ENCODE measurements at places on chromosomes 12 and 14.
A peak's percentile ranks its signal among the peaks of the same experiment; 100 is the strongest.

DNA sequence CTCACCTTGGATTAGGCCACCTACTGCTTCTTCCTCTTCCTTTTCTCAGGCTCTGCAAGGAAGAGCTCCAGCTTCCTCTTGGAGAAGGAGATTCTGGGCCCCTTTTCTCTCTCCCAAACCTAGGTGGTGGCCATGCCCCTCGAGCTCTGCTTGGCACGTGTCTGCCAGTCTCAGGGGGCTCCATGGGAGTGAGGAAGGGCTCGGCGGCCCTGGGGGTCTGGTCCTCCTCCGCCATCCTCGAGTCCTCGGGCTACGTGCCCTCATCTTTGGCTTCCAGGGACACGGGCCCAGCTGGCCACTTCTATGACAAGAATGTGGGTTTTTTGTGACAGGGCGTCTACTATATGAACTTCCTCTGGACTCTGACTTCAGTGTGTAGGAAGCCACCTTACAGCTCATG, 34.3 kb downstream of the HSP90AA1 start:
- DNase-seq: no peak

DNA sequence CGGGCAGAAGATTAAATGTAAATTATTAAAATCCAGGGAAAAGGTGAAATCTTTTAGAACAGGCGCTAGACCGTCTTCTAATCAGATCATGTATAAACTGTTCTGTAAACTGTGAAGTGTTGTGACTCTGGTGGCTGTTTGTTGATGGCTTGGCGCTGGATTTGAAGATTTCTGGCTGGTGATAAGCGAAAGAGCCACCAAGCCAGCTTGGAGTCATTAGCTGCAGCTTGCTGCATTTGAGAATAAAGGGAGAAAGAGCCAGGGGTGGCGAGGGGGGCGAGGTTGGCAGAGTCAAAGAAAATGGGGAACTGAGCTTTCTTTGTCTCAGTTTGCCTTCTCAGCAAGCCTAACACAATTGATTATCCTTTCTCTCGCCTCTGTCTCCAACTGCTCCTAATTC, 8.0 kb downstream of the SYNDIG1L start:
- no peak for DNase-seq

DNA sequence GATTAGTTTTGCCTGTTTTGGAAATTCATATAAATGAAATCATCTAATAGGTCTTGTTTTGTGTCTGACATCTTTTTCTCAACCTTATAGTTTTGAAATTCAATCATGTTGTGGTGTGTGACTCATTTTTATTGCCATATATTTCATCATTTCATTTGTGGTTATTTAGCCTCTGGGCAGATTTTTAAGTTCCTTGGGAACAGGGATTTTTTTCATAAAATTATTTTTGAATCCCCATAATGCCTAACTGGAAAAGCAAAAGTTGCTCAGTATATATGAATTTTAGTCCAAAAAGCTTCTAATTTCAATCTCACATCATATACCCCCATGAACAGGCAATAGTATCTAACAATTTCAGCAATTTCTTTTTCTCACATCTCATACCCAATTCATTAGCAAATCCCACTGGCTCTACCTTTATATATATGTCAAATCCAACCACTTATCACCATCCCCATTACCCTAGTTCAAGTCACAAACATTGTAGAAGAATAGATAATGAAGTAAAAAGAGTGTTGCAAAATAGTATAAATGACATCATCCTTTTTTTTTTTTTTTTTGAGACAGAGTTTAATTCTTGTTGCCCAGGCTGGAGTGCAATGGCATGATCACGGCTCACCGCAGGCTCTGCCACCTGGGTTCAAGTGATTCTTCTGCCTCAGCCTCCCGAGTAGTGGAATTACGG, 2.6 kb upstream of the OR6J1 start:
- DNase-seq: no peak

GRCh38 chr14:103931422-103931821, 3.2 kb downstream of the TDRD9 start:
- no peak for DNase-seq

DNA sequence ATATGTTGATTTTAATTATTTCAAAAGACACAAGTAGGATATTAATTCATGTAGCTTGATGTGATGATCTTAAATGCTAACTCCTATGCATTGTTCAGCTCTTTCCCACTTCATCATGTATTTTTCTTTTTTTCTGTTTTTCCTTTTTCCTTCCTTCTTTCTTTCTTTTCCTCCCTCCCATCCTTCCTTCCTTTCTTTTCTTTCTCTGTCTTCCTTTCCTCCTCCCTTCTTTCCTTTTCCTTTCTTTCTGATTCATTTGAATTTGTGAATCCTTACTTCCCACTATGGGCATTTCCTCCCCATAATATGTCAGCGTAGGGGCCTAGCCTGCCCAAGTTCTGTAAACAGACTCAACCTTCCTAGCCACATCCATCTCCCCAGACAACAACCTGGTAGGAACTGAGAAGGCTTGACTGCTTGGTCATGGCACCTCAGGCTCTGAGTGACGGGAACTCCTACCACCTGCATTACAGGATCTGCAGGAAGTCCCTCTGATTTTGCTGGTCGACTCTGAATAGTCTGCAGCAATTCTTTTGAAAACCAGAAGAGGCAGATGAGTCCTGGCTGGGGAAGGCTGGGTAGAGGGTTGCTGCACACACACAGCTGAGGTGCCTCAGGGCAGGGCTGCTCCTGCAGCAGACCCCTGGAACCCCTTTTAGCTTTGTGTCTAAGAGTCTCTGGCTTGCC, 33.4 kb upstream of the BHLHE41 start:
- DNase-seq: no peak

DNA sequence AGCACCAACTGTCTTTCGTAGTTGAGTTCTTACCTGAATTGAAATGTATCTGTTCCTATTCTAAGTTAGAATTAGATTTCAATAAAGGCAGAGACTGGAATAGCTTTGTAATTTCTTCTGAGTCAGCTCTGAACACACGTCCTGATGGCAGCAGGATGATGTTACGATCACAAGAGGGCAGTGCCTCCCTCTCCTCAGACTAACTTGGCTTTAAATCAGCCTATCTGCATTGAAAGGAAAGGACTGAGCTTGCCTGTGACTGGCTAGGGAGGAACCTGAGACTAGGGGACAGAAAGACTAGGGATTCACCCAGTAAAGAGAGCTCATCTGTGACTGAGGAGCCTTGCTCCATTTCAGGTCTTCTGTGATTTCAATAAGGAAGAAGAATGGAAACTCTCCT, 323.7 kb upstream of the OR4E1 start:
- no peak for DNase-seq

GRCh38 chr12:89951050-89951693, 242.5 kb upstream of the ATP2B1 start:
- no peak for DNase-seq

GRCh38 chr12:33431648-33432047, 8.0 kb downstream of the SYT10 start:
- no peak for DNase-seq

- no peak for DNase-seq
Measured at GRCh38 chr14:57087841-57088240, 180.9 kb downstream of the EXOC5 start.

- DNase-seq: no peak
Measured at GRCh38 chr12:96343347-96343954, 56.8 kb downstream of the CDK17 start.

GRCh38 chr14:63203618-63204406, 431 bp upstream of the RHOJ start:
- DNase-seq: peak; percentile 79

GRCh38 chr14:103576371-103577024, 13.7 kb downstream of the COA8 start:
- DNase-seq: peak; percentile 76

GRCh38 chr12:53575502-53576249, 50.5 kb downstream of the ATF7 start:
- no peak for DNase-seq

Measured in putamen (tissue), 1 donor.